Vagina (tissue), 2 donors: ENCODE measurements at places on chromosomes 3 and 15. TPM values are rescaled to one million over a fixed set of nuclear protein-coding genes. Genes with fewer than 3 reads are reported as not detected.

Gene ZNF770
- total RNA-seq, result 28.2 TPM

GRCh38 chr3:55172913-55173312 is 245.1 kb upstream of the LRTM1 start:
- no peak for DNase-seq

- no peak for DNase-seq
Measured at GRCh38 chr15:90058775-90059174, 43.5 kb downstream of the IDH2 start.

Gene ROPN1
- not detected for total RNA-seq

Gene EFCC1
- 3.7 TPM for total RNA-seq

DNA sequence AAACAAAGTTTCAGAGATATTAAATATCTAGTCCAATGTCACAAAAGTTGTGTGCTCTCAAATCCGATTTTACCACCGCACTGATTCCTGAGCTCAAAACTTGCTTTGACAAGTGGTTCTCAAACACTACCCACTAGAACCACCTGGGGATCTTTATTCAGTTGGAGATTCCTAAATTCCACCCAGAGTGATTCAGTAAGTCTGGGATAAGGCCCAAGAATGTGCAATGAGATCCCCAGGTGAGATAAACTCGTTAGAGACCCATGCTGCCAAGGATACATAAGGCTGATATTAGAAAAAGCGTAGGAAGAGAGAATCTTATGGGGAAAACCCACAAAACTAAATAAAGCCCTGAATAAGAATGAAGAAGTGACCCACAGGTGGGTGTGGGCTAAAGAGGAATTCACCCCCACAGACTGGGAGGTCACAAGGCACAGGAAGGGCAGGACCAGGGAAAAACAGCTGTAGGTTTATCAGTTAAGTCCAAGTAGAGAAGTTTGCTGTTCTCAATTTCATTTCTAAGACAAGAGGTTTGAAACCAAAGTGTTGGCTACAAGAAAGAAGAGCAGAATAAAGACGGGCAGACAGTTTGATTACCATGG is 11.5 kb upstream of the RPS17 start:
- peak; percentile 5 for DNase-seq

Gene SPATA12
- not detected for total RNA-seq

GRCh38 chr3:125202197-125202596 is 10.4 kb downstream of the SLC12A8 start:
- DNase-seq, result no peak

Gene DCBLD2
- 36.1 TPM for total RNA-seq

DNA sequence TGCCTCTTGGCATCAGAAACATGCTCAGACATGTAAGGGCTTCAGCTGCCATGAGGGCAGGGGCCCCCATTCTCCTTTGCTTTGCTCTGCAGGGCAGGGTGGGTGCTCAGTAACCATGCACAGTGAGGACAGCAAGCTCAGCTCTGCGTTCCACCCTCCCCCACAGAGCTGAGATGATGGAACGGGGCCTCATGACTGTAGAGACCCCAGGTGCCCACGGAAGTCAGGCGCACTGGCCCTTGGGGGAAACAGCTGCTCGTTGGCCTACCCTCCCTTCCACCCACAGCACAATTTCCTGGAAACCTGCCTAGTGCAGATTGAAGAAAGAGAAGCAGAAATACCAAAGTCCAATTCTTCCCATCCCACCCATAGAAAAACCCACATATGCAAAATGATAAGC is 10.5 kb downstream of the CTXND1 start:
- no peak for DNase-seq

DNA sequence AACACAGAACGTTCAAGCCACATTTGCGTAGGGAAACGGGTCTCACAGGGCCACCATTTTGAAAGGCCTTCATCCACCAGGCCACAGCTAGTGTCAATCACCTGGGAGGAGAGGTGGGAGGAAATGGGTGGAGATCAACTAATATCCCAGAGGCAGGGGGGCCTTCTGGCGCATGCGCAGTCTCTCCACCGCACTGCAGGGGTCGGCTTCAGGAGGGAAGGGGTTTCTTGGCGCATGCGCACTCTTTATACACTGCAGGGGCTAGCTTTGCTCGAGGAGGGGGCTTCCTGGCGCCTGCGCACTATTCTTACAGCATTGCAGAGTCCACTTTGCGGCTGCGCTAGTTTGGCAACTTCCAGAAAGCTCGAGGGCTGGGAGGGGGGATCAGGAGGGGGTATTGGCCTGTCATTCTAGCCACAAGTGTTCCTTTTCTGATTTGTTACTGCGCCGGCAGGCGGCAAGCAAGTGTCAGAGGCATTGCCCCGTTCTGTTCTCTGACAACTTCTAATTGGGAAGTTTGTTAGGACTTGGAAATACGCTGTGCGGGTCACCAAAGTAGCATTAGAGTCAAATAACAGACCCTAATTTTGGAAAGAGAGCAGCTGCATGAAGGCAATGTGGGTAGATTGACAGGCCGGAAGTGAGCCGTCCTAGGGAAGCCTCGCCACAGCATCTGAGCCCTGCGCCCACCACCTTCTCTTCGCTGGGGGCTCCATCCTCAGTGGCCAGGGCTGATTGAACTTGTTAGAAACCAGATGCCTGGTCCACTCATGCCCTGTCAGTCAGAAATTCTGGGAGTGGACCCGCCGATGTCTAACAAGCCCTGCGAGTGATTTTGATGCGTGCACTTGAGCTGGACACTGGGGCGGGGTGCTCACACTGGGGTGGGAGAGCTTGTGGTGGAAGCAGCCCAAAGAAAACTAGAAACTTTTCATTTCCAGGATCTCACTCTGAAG is 173.5 kb upstream of the NDN start:
- DNase-seq, result no peak
